Thoracic aorta (tissue), 2 donors: ENCODE measurements at places on chromosomes 3 and 15. TPM values are rescaled to one million over a fixed set of nuclear protein-coding genes. Genes with fewer than 3 reads are reported as not detected.

ESYT3 gene
- total RNA-seq: 1.9 TPM

PLA1A gene
- total RNA-seq: 20.8 TPM

ENTPD3 gene
- total RNA-seq: 3.0 TPM

POPDC2 gene
- total RNA-seq: 35.2 TPM

RARRES1 gene
- 63.8 TPM for total RNA-seq

CAV3 gene
- not detected for total RNA-seq

OR5K2 gene
- total RNA-seq: not detected

SIDT1 gene
- 14.0 TPM for total RNA-seq

GNAT1 gene
- not detected for total RNA-seq

TTC21A gene
- 3.0 TPM for total RNA-seq

ARHGAP11A gene
- total RNA-seq: 0.68 TPM

ERICH6 gene
- total RNA-seq: not detected

IP6K1 gene
- total RNA-seq: 69.0 TPM

CACNA2D2 gene
- 4.2 TPM for total RNA-seq

HHLA2 gene
- total RNA-seq: not detected

GOLGA6L9 gene
- 3.2 TPM for total RNA-seq

C3orf49 gene
- not detected for total RNA-seq

OSTN gene
- not detected for total RNA-seq
